NCI-H1048 (cell line): ENCODE measurements at places on chromosomes 6 and 20.

- no peak for DNase-seq
Measured at GRCh38 chr20:36785308-36785707, 11.7 kb upstream of the DSN1 start.

DNA sequence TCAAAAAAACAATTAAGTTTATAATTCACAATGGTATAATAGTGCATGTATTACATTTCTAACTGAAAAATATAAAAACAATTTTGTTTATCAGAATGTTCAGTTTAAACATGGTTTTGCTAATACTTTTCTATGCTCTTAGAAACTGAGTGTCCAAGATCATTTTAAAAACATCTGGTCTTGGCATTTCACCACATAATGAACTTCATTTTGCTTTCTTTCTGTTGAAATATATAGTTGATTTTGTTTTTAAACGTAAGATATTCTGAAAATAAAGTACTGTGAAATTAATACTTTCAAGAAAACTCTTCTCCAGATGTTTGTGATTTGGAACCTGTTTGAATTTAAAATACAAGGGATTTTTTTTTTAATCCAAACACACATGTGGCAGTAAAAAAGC is 264.4 kb downstream of the COL12A1 start:
- no peak for DNase-seq

DNA sequence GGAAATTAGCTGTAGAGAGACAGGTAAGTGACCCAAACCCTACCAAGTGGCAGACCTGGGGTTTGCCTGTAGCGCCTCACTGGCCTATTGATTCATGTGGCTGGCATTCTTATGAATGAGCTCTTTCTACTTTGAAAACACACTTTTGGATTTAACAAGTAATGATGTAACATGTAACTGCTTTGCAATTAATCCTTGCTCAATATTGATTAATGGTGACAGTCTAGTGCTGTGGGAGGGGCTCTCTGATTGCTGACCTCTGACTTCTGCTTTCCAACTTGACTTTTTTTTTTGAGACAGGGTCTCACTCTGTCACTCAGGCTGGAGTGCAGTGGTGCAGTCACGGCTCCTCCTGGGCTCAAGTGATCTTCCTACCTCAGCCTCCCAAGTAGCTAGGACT is 82.7 kb downstream of the TIAM2 start:
- no peak for DNase-seq

DNA sequence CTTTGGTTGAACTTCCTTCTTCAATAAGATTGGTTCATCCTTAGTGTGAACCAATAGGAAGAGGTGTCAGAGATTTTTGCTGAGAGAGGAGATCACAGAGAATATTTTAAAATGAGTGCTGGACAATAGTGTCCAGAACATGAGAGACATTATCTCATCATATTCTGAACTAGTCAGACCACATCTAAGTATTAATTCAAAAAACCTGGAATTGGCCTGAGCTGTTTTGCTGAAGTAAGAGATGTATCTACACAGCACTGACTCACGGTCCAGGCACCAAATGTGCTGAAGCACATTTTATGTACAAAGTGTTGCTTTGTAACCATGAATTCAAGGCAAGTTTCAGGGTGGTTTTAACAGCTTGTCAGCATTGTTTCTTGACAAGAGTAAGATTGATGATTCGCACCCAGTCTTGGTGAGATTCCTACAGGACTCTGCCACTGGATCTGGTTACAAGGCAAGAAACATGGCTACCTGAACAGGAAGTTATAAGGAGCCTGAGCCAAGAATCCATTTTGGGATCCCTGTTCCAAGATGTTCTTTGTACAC is 178.2 kb upstream of the HEY2 start:
- DNase-seq = no peak

GRCh38 chr6:157405986-157406385 is 25.0 kb downstream of the ZDHHC14 start:
- no peak for DNase-seq

DNA sequence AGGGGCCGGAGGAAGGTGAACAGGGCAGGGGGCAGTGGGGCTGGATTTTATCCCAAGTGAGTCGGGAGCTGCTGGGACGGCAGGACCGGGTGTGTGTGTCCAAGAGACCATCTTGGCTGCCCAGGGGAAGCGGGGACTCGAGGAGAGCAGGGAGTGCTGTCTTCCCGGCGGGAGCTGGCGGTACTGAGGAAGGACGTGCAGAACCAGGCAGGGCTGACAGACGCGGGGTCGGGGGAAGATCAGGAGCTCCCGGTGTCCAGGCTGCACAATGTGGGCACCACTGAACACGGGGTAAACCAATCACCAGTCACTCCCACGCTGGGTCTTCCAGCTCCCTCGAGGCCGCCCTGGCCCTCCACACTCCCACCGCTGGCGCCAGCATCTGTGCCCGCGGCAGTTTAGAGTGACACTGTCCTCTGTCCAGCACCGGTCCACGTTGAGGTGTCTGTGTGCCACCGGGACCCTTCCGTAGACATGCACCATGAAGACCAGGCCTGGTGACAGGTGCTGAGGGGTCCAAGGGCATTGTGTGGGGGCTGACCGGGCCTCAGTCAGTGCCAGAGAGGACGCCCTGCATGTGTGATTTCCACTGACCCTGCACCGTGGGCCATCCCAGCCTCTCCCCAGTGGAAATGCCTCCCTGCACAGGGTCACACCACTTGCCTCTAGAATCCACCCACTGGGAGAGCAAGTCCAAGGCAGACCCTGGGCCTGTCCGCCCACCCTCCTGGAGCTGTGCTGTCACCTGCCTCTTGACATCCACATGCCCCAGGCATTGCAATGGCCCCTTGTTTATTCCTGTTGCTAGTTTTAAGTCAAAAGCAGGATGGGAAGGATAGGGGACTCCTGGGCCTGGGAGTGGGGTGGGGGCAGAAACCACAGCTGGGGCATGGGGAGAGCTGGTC is 401.9 kb downstream of the TAF4 start:
- no peak for DNase-seq

- no peak for DNase-seq
Measured at GRCh38 chr6:2155206-2155605, 90.2 kb downstream of the GMDS start.

- DNase-seq = no peak
Measured at GRCh38 chr20:50274570-50275430, 84.2 kb downstream of the CEBPB start.

GRCh38 chr6:138535728-138536455 is 36.6 kb upstream of the NHSL1 start:
- DNase-seq = peak; percentile 35
